Stimulated activated CD4-positive, alpha-beta T cell treated with anti-CD3 and anti-CD28 coated beads, Interleukin-4, amount 100 ng/mL, for 1 hour (primary cell): ENCODE measurements at places on chromosomes 6 and 20.

DNA sequence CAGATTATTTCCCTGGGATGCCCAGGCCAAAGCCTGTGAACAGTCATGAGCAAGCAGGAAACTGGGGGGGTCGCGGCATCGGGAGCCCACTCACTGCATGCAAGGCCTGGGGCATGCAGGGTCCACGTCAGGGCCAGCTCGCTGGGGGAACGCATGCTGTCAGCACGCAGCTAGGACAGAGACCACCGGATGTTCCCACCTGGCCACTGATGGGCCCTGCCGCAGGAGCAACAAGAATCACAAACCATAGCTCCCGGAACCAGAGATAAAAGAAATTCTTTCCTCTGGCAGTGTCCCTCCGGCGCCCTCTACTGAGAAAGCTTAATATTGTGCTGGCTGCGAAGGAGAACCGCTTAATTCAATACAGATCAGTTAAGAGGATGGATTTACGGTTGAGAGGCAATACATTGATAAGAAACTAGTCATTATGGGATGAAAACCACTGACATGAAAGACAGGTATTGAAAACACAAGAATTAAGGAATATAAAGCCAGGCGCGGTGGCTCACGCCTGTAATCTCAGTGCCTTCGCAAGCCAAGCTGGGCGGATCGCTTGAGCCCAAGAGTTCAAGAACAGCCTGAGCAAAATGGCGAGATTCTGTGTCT lies 32.6 kb downstream of the C6orf15 start:
- peak; percentile 66 for DNase-seq

DNA sequence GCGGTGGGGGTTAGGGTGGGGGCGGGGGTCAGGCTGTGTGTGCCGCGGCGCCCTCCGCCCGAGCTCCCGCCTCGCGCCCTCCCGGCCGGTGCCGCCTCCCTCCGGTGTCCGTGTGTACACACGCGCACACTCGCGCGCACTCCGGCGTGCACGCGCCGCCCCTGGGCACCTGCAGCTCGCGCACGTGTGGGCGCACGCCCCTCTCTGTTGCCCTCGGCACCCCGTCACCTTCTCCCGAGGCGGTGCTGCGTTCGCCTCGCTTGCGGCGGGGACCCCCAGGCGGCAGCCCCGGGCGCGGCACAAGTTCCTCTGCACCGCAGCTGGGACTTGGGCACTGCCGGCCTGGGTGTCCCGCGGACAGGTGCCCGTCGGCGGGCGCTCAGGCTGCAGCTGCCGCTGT lies 525 bp downstream of the MACROD2 start:
- no peak for DNase-seq

- DNase-seq = peak; percentile 50
Measured at GRCh38 chr6:25652007-25652515, at the start of gene SCGN. Gene SCGN (plus strand): TSS chr6:25652215. CDS start chr6:25652404, 189 bp downstream.

DNA sequence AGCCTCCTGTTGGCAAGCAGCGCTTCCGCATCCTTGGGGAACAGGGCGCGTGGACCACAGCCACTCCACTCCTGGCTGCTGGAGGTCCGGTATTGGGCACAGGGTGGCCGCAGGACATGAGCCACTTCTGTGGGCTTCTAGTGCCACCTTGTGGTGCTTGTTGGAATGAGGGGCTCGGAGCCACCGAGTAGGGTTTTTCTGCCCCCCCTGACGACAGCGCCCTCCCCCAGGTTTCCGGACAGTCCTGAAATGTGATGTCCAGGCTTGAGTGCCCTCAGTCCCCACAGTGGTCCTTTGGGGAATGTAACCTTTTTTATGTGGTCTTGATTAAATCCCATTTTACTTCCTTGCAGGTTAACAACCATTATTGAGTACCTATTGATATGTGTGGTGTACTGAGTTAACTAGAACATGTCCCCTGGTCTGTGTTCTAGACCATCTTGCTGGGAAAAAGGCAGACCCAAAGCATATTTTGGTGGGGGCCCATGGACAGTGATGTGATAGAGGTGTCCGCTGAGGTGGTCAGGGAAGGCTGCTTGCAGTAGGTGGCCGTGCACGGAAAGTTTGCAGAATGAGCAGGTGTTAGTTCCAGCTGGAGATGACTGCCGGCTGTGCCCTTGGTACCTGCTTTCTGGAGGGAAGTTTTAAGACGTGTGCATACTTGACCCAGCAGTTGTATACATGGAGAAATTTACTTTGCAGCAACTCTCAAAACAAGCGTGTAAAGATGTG lies 70.0 kb downstream of the PTPN1 start:
- DNase-seq = peak; percentile 54

GRCh38 chr6:2958331-2958711 lies 13.0 kb downstream of the SERPINB6 start:
- no peak for DNase-seq

DNA sequence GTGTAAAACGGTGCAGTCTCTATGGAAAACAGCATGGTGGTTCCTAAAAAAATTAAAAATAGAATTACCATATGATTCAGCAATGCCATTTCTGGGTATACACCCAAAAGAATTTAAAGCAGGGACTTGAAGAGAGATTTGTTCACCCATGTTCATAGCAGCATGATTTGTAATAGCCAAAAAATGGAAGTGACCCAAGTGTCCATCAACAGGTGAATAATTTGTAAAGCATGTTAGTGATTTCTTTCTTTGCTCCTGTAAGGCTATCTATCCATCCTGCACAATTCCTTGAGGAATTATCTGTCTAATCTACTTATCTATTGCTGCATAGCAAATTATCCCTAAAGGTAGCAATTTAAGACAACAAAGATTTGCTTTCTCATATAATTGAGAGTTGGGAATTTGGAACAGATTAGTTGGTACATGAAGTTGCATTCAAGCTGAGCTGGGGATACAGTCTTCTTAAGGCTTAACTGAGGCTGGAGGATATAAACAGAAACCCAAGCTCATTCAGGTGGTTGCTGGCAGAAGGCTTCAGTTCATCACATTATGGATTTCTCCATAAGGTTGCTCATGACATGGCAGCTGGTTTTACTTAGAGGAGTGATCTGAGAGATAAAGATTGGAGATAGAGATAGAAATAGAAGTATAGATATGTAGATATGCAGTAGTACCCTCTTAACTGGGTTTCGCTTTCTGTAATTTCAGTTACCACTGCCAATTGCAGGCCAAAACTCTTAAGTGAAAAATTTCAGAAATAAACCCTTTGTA lies 62.0 kb downstream of the IL22RA2 start:
- DNase-seq = no peak

- no peak for DNase-seq
Measured at GRCh38 chr6:157282284-157282683, 41.0 kb downstream of the TMEM242 start.

- DNase-seq = peak; percentile 66
Measured at GRCh38 chr6:36120539-36120938, 9.8 kb upstream of the MAPK13 start.

DNA sequence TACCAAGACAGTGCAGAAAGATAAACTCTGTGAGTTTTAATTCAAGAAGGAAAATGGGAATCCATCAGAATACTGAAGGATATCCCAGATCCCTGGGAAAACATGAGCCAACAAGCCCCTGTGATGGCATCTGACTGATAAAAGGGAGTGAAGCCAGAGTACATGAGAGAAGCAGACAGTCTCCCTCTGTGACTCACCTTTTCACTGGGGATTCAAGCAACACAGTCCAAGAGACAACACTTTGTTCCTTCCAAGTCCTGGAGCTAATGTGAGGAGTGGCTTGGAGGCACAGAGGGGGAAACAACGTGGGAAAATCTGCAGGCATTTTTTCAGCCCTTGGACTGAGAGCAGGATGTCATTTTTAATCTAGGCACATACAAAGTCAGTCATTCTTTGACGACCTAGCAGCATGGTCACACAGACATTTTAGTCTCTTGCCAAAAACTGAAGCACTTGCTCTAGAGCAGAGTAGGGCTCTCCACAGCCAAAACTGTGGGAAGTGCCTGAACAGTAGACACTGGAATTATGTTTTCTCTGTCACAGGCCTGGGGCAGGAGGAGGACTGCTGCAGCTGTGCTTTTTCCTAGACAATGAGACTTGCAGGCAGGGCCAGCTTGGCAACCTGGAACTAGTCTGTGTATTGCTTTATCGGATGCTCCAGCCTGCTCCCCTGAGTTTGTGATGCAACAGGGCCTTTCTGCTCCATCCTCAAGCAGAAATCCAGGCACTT lies 465.0 kb upstream of the GJE1 start:
- DNase-seq = no peak

DNA sequence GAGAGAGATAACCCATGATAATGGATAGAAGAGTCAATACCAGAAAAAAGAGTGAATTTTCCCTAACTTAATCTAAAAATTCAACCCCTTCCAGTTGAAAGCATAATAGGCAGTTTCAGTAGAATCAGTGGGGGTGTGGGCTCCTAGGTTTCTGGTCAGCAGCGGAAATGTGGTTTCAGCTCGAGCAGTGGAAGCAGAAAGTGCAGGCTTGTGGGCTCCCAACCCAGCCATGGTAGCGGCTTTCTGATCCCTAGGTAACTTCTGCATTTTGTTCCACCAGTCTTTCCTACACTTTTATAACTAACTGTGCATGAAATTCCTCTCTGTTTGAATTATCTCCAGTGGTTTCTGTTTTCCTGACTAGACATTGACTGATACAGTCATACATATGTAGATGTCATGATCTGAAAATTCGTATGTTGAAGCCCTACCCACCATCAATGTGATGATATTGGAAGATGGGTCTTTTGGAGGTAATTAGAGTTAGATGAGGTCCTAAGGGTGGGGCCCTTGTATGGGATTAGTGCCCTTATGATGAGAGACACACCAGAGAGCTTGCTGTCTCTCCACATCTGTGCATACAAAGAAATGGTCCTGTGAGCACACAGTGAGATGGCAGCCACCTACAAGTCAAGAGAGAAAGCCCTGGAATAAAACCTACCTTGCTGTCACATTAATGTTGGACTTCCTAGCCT lies 6.5 kb upstream of the DDO start:
- no peak for DNase-seq

DNA sequence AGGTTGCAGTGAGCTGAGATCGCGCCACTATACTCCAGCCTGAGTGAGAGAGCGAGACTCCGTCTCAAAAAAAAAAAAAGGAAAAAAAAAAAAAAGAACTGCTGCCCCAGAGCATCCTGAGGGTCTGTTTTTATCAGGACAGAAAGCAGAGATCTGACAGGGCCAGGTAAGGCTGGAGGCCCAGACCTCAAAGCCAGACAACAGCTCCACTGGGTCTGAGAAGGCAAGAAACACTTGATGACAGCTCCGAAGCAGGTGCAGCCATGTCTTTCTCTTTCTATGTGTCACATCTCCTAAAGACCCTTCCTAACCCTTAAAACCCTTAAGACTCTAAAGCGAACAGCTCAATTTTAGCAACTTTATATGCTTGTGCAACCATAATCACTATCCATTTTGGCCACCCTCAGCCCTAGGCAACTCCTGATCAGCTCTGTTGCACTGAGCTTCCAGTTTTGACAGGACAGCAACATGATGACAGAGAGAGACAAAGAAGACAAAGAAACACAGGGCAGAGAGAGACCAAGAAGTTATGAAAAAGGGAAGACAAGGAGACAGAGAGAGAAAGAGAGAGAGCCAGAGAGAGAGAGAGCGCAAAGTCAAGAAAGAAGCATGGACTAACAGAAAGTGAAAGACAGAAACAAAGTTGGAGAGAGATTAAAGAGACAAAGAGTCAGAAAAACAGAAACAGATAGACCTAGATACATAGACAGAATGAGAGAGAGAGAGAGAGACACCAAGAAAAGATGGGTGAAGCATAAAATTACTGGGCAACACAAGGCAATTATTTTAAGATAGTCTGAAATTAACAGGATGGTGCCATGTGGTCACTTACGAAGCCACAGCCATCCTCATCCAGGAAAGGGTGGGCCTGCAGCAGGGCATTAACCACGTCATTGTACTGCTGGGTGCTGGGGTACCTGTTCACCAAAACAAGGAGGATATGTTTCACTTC lies 39.2 kb downstream of the SAMD3 start:
- DNase-seq = no peak

GRCh38 chr6:12339808-12340487 lies 49.8 kb downstream of the EDN1 start:
- DNase-seq = no peak

- DNase-seq = no peak
Measured at GRCh38 chr20:19478320-19478895, 266.0 kb downstream of the SLC24A3 start.

DNA sequence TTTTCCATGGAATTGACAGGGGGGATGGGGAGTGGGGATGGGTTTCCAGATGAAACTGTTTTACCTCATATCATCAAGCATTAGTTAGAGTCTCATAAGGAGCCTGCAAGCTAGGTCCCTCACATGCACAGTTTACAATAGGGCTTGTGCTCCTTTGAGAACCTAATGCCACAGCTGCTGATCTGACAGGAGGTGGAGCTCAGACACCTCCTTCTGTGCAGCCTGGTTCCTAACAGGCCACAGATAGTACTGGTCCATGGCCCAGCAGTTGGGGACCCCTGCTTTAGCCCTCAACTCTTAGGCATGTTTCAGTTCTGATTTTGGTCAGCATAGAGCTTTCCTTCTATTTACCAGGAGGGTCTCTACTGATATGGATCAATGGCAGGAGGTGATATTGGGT lies 251.6 kb downstream of the LAMA2 start:
- no peak for DNase-seq

- DNase-seq = no peak
Measured at GRCh38 chr6:43298565-43299337, 691 bp downstream of the SLC22A7 start.

GRCh38 chr6:69835414-69836179 lies 30.8 kb upstream of the COL19A1 start:
- no peak for DNase-seq

DNA sequence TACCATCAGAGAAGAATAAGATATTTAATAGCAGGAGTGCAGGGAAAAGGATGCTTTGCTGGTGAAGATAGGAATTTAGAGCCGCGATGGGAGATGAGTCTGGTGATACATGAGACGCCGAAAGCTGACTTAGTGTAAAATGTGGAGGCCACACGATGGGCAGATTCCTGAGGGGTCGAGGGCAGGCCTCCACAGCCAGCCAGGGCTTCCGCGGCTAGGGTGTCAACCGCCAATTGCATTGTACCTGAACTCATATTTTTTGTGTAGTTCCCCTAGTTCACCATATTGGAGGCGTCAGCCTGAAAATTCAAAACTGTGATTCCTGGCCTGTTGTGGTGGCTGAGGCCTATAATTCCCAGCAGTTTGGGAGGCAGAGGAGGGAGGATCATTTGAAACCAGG lies 8.5 kb downstream of the ETV7 start:
- no peak for DNase-seq

GRCh38 chr6:52596371-52597028 lies 19.6 kb upstream of the TRAM2 start:
- no peak for DNase-seq

- no peak for DNase-seq
Measured at GRCh38 chr6:19547507-19547906, 289.7 kb upstream of the ID4 start.

- no peak for DNase-seq
Measured at GRCh38 chr20:17282501-17282900, 55.7 kb downstream of the PCSK2 start.
